ENCODE measurements at places on chromosomes 4 and X. TPM values are rescaled to one million over a fixed set of nuclear protein-coding genes. Genes with fewer than 3 reads are reported as not detected.

Gene ARX
- not detected for total RNA-seq

Gene UBA1
- total RNA-seq, result 383 TPM

Gene ALAS2
- total RNA-seq, result 0.30 TPM

Gene UPF3B
- 19.2 TPM for total RNA-seq

Gene ATOH1
- total RNA-seq, result 0.61 TPM

Gene NSUN7
- total RNA-seq, result 28.9 TPM

Gene PPARGC1A
- total RNA-seq, result 1.9 TPM

Gene MAGEA2
- total RNA-seq, result 9.2 TPM

- no peaks in the 10 kb centered on the region for H3K27me3 ChIP-seq
- H3K27ac ChIP-seq, result no peak overlapping the region
- H3K36me3 ChIP-seq, result peaks cover 66% of the 10 kb centered on the region
- H3K4me3 ChIP-seq, result no peak overlapping the region
Measured at GRCh38 chrX:16855363-16856075, 14.6 kb downstream of the RBBP7 start.

- H3K27me3 ChIP-seq, result no peaks in the 10 kb centered on the region
- no peak for DNase-seq
- no peak overlapping the region for H3K27ac ChIP-seq
- peaks cover 13% of the 10 kb centered on the region for H3K4me1 ChIP-seq
- no peaks in the 10 kb centered on the region for H3K36me3 ChIP-seq
Measured at GRCh38 chr4:36133658-36134057, 110.7 kb downstream of the ARAP2 start.

- no peak overlapping the region for H3K4me3 ChIP-seq
- peaks cover 9% of the 10 kb centered on the region for H3K4me1 ChIP-seq
- H3K27ac ChIP-seq, result no peak overlapping the region
- no peaks in the 10 kb centered on the region for H3K27me3 ChIP-seq
- H3K36me3 ChIP-seq, result no peaks in the 10 kb centered on the region
Measured at GRCh38 chrX:110678591-110678990, 117.0 kb downstream of the CHRDL1 start.

DNA sequence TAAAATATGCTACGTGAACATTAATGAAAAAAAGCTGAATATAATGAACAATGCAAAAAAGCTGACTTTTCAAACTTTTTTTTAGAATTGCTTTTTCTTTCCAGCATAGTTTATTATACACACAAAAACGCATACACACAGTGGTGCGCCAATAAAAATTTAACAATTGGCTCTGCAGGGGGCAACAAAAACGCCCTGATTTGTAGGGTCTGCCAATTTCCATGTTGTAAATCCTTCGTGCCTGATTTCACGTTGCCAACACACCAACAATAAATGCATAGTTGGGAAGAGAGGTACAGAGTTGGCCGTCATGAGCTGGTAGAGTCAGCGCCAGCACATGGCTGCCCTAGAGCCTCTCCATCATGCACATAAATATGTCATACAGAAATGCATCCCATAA lies 333.1 kb downstream of the MAPK10 start:
- H3K36me3 ChIP-seq, result no peaks in the 10 kb centered on the region
- DNase-seq, result no peak
- H3K27me3 ChIP-seq, result no peaks in the 10 kb centered on the region

- no peaks in the 10 kb centered on the region for H3K27me3 ChIP-seq
- H3K36me3 ChIP-seq, result no peaks in the 10 kb centered on the region
- H3K27ac ChIP-seq, result no peak overlapping the region
- H3K4me3 ChIP-seq, result no peak overlapping the region
- peaks cover 2% of the 10 kb centered on the region for H3K4me1 ChIP-seq
- DNase-seq, result no peak
Measured at GRCh38 chr4:110498420-110498819, 22.5 kb downstream of the ENPEP start.

- no peak overlapping the region for H3K4me3 ChIP-seq
- peaks cover 11% of the 10 kb centered on the region for H3K4me1 ChIP-seq
- no peaks in the 10 kb centered on the region for H3K36me3 ChIP-seq
- no peak for DNase-seq
- H3K27me3 ChIP-seq, result no peaks in the 10 kb centered on the region
Measured at GRCh38 chr4:6446538-6447451, 25.6 kb downstream of the PPP2R2C start.

- no peak overlapping the region for H3K27ac ChIP-seq
- H3K4me1 ChIP-seq, result no peaks in the 10 kb centered on the region
- no peaks in the 10 kb centered on the region for H3K36me3 ChIP-seq
- H3K27me3 ChIP-seq, result no peaks in the 10 kb centered on the region
Measured at GRCh38 chr4:85498068-85498733, 23.3 kb downstream of the ARHGAP24 start.

DNA sequence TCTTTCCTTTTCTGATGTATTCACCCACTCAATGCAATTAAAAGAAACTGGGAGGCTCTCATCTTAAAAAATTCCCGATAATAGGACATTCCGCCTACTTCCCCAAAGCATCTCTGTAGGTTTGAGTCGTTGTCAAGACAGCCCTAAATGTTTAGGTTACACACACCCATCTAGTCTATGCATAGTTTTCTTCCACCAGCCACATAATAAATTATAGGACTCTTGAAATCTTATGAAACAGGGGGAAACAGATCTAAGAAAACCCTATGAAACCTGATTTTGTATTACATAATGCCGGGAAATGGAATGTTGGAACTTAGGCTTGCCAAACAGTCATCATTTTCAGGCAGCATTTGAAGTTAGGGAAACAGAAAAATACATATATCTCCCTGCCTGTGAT lies 150.0 kb downstream of the PRKX start:
- H3K27ac ChIP-seq, result no peak overlapping the region
- no peaks in the 10 kb centered on the region for H3K27me3 ChIP-seq
- peaks cover 9% of the 10 kb centered on the region for H3K36me3 ChIP-seq
- no peak for DNase-seq

- H3K4me1 ChIP-seq, result peaks cover 14% of the 10 kb centered on the region
- no peak overlapping the region for H3K4me3 ChIP-seq
- no peak for DNase-seq
- no peaks in the 10 kb centered on the region for H3K27me3 ChIP-seq
Measured at GRCh38 chrX:119424999-119425398, 25.9 kb downstream of the SLC25A43 start.

DNA sequence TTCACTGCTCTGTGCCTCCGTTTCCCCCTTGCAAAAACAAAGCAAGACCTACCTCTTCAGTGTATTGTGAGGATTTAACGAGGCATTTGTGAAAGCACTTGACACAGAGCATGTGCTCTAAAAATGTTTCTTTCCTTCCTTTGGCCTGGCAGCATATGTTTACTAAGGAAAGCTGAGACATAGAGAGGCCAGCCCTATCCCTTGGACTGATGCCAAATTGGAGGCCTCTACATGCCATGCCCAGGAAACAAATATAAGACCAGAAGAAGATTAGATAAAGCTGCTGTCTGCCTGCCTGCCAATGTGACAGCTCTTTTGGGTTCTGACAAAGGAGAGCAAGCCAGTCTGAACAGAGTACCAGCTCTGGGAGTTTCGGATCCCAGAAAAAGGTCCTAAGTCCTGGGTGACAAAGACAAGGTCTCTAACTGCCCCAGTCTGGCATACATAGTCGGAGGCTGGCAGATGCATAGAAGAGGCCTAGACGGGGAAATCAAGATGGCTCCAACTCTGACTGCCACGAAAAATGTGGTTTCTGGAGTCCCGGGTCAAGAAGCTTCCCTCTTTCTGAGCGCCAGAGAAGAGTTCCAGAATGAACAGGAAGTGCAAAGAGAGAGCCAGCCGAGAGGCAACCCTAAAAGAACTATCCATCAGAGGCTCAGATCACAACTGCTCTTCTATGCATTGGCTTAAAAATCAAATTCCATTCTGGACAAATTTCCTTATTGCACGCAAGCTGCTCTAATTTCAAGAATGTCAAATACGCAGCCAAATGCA lies 25.8 kb downstream of the OTUD6A start:
- no peak overlapping the region for H3K27ac ChIP-seq
- H3K36me3 ChIP-seq, result no peaks in the 10 kb centered on the region
- H3K27me3 ChIP-seq, result no peaks in the 10 kb centered on the region
- H3K4me1 ChIP-seq, result peaks cover 3% of the 10 kb centered on the region
- no peak overlapping the region for H3K4me3 ChIP-seq
- DNase-seq, result no peak

DNA sequence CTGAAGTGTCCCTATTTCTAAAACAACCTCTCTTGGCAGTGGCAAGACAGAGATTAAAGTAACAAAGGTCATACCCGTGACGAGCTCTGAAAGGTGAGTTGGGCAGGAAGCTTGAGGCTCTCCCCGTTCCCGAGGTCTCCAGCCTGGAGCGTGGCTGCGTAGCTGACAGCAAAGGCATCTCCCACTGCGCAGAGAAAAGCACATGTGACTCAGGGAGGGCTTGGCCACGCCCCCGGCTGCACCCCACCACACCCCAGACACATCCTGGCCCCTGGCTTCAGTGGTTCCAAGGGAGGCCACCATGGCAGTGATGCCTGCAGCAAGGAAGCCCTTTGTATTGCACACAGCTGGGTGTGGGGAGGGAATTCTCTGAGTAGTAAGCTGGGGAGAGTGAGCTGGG lies 23.1 kb downstream of the EVC2 start:
- H3K36me3 ChIP-seq, result peaks cover 35% of the 10 kb centered on the region
- H3K27ac ChIP-seq, result no peak overlapping the region
- no peaks in the 10 kb centered on the region for H3K27me3 ChIP-seq
- peaks cover 6% of the 10 kb centered on the region for H3K4me1 ChIP-seq
- no peak overlapping the region for H3K4me3 ChIP-seq

DNA sequence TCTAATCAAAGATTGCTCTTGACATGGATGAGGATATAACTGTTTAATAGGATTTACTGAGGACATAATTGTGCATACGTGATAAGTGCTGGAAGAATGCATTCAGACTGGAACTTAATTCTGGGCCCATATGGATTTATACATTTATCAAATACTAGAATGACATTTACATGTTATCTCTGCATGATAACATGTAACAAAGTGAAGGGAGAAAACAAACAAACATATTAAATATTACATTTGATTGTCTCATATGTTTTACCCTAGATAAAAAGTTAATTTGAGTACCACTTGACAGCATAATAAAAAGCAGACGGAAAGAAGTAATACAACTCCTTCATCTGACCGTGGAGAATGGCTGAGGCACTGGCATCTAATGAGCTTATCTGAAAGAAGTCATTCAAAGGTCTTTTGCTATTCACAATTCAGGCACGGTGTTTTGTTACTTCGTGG lies 297.8 kb downstream of the PPP3CA start:
- H3K36me3 ChIP-seq, result no peaks in the 10 kb centered on the region
- H3K27me3 ChIP-seq, result no peaks in the 10 kb centered on the region
- no peak for DNase-seq
- no peak overlapping the region for H3K4me3 ChIP-seq
- no peak overlapping the region for H3K27ac ChIP-seq

DNA sequence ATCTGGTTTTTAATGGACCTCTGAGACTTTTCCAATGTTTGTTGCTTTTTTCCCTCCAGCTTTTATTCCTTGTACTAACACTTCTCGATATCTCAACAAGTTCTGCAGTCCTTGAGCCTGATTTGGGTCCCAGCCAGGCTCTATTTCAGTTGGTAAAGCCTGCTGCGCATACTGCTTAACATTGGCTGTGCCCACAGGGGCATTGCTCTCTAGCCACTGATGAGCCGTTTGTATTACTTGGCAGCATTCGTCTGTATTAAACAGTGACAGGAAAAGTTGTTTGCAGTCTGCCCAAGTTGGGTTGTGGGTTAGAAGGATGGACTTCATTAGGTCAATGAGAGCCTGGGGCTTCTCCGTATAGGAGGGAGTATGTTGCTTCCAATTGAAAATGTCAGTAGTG lies 59.6 kb upstream of the XAGE1B start:
- H3K4me1 ChIP-seq, result peaks cover 12% of the 10 kb centered on the region
- DNase-seq, result no peak
- no peak overlapping the region for H3K27ac ChIP-seq
- H3K36me3 ChIP-seq, result no peaks in the 10 kb centered on the region
- H3K4me3 ChIP-seq, result no peak overlapping the region

- H3K4me3 ChIP-seq, result peak within 1 kb of the TSS; percentile 70
- peak; percentile 56 for DNase-seq
- H3K27ac ChIP-seq, result peak within 1 kb of the TSS; percentile 57
- H3K36me3 ChIP-seq, result peaks cover 43% of the 10 kb centered on the region
- H3K27me3 ChIP-seq, result peaks cover 40% of the 10 kb centered on the region
- peaks cover 15% of the 10 kb centered on the region for H3K4me1 ChIP-seq
Measured at GRCh38 chr4:52750819-52751486, at the start of gene ERVMER34-1. Gene ERVMER34-1 (minus strand): TSS chr4:52751425. CDS start chr4:52745520, 5,905 bp downstream.

DNA sequence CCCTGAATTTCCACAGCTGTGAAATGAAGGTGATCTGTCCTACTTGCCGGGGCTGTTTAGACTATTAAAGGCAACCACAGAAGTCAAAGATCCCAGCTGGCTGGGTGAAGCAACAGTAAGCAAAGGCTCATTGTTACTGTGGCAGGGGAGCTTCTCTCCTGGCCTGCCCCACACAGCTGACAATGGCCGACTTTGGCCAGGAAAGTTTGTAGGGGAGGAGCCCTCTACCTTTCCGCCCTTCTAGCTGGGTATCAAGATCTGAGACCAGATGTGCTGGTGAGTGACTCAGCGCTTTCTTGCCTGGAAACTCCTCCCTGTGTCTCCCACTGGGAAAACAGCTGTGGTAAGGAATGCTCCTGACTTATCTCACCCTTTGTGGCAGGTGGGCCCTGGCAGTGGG lies 21.1 kb downstream of the RASSF6 start:
- H3K27ac ChIP-seq, result peak overlapping the region; percentile 39
- peaks cover 16% of the 10 kb centered on the region for H3K4me1 ChIP-seq
- no peak overlapping the region for H3K4me3 ChIP-seq
- DNase-seq, result peak; percentile 40
- no peaks in the 10 kb centered on the region for H3K36me3 ChIP-seq
- no peaks in the 10 kb centered on the region for H3K27me3 ChIP-seq

GRCh38 chr4:14445882-14446281 lies 556.4 kb upstream of the CPEB2 start:
- H3K36me3 ChIP-seq, result peaks cover 6% of the 10 kb centered on the region
- no peak overlapping the region for H3K27ac ChIP-seq
- H3K27me3 ChIP-seq, result peaks cover 10% of the 10 kb centered on the region
- H3K4me3 ChIP-seq, result no peak overlapping the region
- DNase-seq, result no peak

GRCh38 chr4:113835005-113835404 lies 73.5 kb upstream of the CAMK2D start:
- no peak for DNase-seq
- H3K27me3 ChIP-seq, result no peaks in the 10 kb centered on the region
- H3K27ac ChIP-seq, result no peak overlapping the region
- peaks cover 9% of the 10 kb centered on the region for H3K4me1 ChIP-seq
- no peaks in the 10 kb centered on the region for H3K36me3 ChIP-seq

DNA sequence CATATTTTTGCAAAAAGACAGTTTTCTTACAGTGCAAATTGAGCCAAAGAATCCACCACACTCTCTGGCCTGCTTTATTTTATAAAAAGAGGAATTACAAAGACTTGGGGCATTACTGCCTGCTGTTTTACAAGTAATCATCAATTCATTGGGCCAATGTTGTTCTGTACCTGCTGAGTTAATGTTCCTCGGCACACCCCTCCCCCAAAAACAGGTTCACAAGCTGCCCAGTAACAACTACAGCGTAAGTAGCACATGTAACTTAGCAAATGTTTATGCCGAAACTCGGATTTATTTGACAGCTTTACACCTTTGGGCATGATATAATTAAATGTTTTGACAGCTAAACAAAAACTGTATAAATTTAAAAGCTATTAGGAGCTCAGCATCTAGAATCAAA lies 214.6 kb upstream of the MAB21L2 start:
- H3K4me1 ChIP-seq, result peaks cover 20% of the 10 kb centered on the region
- peak overlapping the region; percentile 29 for H3K4me3 ChIP-seq
- H3K27ac ChIP-seq, result no peak overlapping the region
- no peaks in the 10 kb centered on the region for H3K36me3 ChIP-seq
- H3K27me3 ChIP-seq, result peaks cover 71% of the 10 kb centered on the region

- H3K4me3 ChIP-seq, result no peak overlapping the region
- no peaks in the 10 kb centered on the region for H3K27me3 ChIP-seq
- peaks cover 15% of the 10 kb centered on the region for H3K36me3 ChIP-seq
- DNase-seq, result no peak
Measured at GRCh38 chr4:153045111-153045982, 109.2 kb downstream of the FHDC1 start.

GRCh38 chrX:39874202-39874816 lies 223.4 kb downstream of the BCOR start:
- no peak for DNase-seq
- no peak overlapping the region for H3K4me3 ChIP-seq
- peaks cover 18% of the 10 kb centered on the region for H3K4me1 ChIP-seq
- no peaks in the 10 kb centered on the region for H3K36me3 ChIP-seq

All from WTC11 (cell line).